ENCODE measurements at places on chromosomes 5 and 9.

GRCh38 chr5:169874621-169875020 is 105.7 kb downstream of the INSYN2B start:
- DNase-seq, result no peak

GRCh38 chr5:127011961-127012644 is 18.3 kb downstream of the MARCHF3 start:
- DNase-seq, result no peak

- DNase-seq, result no peak
These were observed 1510.5 kb upstream of the CDH9 start for GRCh38 chr5:28548856-28549255.

GRCh38 chr5:10595672-10596309 is 31.9 kb downstream of the ANKRD33B start:
- peak; percentile 7 for DNase-seq

GRCh38 chr9:127323393-127323792 is 58.8 kb downstream of the GARNL3 start:
- DNase-seq, result no peak

DNA sequence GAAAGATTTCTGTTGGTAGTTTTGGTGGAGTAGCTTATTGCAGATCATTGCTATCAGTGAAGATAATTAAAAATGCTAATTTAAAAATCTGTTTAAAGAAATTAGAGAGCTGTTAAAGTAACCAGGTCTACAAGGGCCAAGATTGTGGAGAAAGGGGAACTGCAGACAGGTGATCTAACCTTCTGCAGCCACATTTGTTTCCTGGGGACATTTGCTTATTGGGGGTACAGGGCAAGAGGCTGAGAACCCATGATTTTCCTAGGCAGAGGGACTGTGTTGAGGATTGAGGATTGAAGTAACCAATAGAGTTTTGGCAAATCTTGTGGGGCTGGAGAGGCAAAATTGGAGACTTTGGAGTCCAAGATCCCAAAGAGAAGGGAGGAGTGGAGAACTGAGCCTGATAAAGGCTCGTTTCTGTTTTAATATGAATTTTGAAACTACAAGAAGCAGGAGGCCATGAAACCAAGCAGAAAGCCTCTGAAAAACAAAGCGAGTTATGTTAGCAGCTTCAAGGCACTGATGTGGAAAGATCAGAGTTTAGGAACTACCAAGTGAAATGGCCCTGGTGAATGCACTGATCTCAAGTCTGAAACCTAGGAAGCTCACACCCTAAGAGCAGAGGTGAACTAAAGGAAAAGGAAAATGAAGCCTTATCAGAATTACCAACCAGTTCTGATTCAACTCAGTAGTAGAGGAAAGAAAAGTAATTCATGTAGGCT is 219.8 kb upstream of the C9orf72 start:
- DNase-seq, result no peak

- no peak for DNase-seq
These were observed 245.6 kb upstream of the RAI14 start for GRCh38 chr5:34410411-34411139.

GRCh38 chr5:142192286-142193113 is 83.9 kb downstream of the NDFIP1 start:
- no peak for DNase-seq

DNA sequence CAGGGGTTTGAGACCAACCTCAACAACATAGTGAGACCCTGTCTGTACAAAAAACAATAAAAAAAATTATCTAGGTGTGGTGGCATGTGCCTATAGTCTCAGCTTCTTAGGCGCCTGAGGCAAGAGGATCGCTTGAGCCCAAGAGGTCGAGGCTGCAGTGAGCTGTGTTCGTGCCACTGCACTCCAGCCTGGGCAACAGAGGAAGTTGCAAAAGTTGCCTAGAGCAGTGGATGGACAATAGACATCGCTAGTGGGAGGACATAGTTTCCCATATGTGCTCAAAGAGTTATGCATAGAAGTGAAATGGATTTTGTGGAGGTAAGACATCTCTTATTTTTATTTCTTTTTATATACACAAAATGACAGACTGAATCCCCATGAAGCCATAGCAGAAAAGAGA is 19.0 kb downstream of the HNRNPK start:
- no peak for DNase-seq

- DNase-seq, result no peak
These were observed 161.1 kb downstream of the MAST4 start for GRCh38 chr5:66757219-66757833.

DNA sequence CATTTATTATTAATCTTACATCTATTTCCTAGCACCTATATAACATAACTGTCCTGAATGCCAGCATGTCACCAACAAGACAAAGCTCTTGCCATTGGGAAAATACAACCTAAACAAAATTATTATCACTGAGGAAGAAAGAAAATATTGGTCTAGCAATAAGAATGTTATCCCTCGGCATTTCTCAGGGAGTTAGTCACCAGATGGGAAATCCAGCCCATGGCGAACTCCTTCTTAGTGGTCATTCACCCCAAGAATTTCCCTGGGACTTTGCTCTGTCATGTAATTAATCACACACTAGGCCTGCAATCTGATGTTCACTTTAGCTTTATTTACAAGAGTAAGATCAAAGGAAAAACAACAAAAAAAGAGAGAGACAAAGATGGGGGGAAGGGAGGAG is 56.1 kb upstream of the TAS2R1 start:
- no peak for DNase-seq

- no peak for DNase-seq
These were observed 128.7 kb upstream of the PIK3R1 start for GRCh38 chr5:68086857-68087256.

DNA sequence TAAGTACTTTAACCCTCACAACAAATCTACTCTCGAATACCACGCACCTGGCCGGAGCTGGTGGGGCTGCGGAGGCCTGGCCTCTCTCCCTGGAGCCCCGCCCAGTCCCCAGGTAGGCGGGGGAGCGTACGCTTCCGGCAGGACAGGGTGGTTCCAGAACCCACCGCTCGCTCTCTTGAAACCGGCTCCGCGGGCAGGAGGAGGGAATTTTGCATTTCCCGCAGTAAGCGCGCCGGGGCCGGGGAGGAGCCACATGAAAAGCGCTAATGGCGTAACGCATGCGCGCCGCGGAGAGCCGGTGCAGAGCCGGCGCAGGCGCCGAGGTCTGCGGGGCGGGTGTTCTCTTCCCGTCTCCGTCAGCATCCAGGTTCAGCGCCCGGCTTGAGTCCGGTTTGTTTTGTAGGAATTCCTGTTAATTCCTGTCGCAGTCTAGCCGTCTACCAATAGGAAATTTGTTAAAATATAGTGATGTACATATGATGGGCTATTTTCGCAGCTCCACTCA is 20.8 kb downstream of the CAVIN4 start:
- DNase-seq, result peak; percentile 70

DNA sequence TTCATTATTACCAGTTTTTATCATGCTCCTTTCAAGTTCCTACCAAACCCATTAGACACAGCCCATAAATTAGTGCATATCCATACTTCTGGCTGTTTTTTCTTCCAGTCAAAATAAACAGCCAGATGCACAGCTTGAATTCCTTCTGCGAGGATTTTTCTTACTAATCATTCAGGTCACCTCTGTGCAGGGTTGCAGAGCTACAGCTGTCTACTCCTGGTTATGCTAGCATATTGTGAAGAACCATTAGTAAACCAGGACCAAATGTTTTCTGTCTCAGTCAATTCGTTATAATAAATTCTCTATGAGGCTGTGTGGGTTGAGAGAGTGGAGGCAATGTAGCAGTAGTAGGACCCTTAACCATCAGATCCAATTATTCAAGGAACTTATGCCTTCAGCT is 8.1 kb upstream of the MINAR2 start:
- no peak for DNase-seq

DNA sequence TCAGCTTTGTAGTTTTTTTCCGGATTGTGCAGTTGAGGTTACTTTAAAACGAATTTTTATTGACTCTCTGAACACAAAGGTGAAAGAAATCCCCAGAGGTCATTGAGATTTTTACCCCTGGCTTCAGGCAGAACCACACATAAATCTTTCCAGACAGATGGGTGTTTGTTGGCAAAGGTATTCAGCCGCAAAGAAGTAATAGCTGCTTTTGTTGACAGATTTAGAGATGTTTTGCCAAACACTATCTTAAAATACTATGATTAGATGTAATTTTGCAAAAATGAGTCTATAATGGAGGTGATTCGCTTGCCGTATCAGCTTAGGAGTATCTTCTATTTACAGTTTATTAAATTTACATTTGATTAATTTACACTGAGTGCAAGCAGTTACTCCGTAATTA is 418.3 kb upstream of the CLINT1 start:
- no peak for DNase-seq

GRCh38 chr5:40831346-40832210 is 3.4 kb downstream of the RPL37 start:
- DNase-seq, result no peak

- DNase-seq, result no peak
These were observed 84.4 kb upstream of the SPIN1 start for GRCh38 chr9:88303721-88304451.
